ENCODE measurements at places on chromosomes 3 and 15. TPM values are rescaled to one million over a fixed set of nuclear protein-coding genes. Genes with fewer than 3 reads are reported as not detected.

GRCh38 chr15:35087759-35088158 is 2.7 kb upstream of the NANOGP8 start:
- DNase-seq, result no peak

The PLEKHO2 gene
- 7.9 TPM for total RNA-seq

GRCh38 chr3:23653647-23654525 is 151.9 kb upstream of the UBE2E1 start:
- no peak for DNase-seq

GRCh38 chr15:37098468-37099318 is 1.7 kb downstream of the MEIS2 start:
- no peak for DNase-seq

DNA sequence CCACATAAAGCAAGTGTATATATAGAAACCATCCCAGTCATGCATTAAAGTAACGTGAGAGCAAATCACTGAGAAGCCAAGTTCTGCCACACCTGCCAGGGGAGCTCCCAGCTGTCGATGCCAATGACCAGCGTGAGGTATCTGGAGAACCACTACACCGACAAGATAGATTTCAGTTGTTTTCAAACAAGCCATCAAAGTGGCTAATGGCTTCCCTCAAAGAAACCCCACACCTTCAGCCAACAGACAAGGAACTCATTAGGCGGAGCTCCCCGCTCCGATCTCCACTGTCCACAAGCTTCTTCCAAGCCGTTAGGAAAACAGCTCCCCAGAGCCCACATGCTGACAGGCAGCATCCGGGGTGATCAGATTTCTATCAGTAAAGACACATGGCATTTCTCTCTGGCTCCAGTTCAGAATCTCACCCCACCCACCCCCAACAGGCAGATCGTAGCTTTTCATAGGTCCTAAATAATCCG is 54.2 kb upstream of the SPATA12 start:
- peak; percentile 61 for DNase-seq

GRCh38 chr3:21462141-21462540 is 288.9 kb downstream of the ZNF385D start:
- DNase-seq, result no peak

GRCh38 chr3:5389057-5389456 is 201.6 kb downstream of the EDEM1 start:
- peak; percentile 75 for DNase-seq

DNA sequence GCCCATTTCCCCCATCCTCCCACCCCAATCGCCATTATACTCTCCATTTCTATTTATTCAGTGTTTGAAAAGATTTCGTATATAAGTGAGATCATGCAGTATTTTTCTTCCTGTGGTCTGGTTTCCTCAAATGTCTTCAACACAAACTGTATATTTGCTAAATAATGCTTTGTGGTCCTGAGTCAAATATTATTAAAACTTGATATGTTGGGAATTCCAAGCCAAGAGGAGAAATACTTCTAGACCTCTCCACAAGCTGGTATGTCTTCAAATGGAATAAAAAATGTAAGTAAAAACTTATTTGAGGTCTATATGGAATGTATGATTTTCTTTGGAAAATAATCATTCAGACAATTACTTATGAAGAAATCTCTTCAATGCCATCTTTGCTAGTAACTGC is 122.5 kb upstream of the TSC22D2 start:
- no peak for DNase-seq

- no peak for DNase-seq
Observed at GRCh38 chr3:105526360-105527111, 159.8 kb downstream of the ALCAM start.

The KLHL40 gene
- not detected for total RNA-seq

DNA sequence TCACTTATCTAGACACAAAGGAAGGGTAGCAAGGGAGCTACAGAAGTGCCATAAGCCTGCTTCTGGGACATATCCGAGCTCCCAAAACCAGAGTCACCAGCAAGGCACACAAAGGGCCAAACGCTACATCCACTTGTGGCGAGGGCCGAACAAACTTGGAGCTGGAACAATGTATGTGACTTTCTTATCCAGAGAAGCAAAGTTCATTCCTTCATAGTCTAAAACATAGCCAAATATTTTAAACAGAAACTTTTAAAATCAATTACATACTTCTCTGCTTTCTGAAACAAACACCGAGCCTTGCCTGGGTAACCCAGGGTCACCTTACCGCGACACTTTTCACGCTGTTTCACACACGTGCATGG is 15.9 kb downstream of the ZXDC start:
- DNase-seq, result no peak

- DNase-seq, result peak; percentile 51
Observed at GRCh38 chr15:39918688-39919385, 1.2 kb downstream of the GPR176 start.

The GABRR3 gene
- total RNA-seq, result not detected

GRCh38 chr3:105806359-105806758 is 62.5 kb downstream of the CBLB start:
- peak; percentile 23 for DNase-seq

DNA sequence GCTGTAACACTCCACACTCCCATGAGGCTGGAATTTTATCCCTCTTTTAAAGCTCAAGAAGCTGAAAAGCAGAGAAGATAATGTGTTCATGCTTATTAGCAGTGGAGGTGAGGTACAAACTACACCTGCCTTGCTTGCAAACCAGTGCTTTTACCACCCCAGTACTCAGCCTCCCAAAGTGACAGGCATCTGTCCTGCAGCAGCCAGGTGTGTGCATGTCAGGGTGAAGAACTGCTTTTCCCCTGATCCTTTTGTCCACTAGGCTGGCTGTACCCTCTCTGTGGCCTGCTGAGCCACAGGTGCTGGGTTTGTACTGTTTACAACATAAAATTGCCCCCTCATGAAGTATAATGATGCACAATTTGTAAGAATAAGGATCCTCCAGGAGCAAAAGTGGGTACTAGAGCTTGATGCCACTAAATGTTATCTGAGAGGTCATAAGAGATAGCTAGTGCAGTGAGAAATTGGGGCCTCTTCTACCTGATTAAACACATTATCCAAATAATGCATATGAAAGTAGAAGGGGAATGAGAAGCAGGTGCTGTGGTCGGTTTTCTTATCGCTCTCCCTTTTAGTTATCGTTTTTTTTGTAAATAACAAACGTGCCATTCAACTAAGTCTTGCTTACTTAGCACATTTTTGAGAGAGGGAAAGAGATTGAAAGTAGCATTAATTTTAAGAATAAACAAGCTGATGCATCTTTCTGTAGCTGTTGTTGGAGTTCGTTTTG is 39.2 kb upstream of the GADL1 start:
- DNase-seq, result no peak

DNA sequence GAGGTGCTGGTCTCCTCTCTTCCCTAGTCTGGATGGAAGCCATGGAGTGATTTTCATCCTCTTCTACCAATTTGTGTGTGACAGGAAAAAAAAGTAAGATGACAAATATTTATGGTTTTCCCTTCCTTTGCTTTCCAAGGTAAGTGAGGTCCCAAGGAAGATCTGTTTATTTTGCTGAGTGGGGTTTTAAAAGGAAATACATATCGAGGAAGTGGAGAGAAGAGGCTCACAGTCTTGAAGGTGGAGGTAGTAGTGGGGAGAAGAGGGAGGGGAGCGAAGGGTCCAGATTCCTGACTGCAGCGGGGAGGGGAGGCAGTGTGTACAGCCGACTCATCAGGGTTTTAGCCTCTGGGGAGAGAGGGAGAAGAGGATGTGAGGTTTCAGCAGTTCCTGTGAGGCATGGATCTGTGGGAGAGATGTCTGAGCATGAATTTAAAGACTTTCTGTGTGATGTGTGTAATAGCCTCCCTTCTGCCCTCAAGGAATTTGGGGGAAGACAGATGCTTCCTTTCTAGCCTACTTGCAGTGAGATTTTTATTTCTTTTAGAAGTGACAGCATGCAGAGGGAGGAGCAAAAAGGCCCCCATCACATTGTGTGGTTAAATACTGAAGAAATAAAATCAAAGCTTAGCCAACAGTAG is 272.4 kb downstream of the THRB start:
- no peak for DNase-seq

The TRAK1 gene
- 46.8 TPM for total RNA-seq

DNA sequence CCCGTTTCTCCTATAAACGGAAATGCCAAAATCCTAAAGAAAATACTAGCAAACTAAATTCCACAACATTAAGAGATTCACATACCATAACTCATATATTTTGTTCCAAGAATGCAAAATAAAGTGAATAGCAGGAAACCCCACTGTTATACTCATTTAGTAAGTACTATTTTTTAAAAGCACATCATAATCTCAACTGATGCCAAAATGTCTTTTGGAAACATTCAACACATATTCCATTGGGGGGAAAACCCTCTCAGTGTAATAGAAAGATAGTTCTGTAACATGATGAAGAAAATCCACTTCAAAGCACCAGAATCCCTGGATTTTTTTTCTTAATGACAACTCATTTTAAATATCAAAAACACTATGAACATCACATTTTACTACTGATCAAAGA is 93.0 kb upstream of the EIF1B start:
- DNase-seq, result no peak

DNA sequence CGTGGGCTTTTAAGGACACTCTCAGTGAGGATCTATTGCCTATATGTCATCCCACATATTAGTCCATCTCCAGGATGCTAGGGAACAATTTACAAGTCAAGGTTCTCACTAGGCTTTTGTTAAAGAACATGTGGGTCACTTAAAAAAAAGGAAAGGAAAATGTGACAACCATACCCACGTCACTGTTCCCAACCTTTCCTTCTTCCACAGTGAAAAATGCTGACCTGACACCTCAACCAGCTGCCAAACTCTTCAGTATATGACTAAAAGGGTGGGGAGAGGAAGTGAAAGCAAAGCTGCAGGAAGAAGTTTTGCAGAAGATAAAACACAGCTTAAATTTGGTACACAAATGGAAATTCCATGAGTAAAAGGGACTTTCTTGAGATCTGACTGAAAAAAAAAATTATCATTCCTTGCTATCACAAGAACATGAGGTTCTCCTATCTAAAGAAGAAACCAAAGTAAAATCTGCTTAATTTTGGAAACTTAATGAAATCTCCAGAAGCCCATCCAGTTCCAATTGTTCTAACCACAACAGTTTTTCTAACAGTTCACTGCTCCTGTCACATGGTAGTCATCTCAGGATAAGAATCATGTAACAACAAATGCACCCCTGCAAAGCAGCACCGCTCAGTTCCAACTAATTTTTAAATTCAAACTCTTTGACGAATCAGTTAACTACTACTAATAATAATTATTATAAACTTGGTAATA is 117.0 kb upstream of the TSPAN3 start:
- DNase-seq, result no peak

DNA sequence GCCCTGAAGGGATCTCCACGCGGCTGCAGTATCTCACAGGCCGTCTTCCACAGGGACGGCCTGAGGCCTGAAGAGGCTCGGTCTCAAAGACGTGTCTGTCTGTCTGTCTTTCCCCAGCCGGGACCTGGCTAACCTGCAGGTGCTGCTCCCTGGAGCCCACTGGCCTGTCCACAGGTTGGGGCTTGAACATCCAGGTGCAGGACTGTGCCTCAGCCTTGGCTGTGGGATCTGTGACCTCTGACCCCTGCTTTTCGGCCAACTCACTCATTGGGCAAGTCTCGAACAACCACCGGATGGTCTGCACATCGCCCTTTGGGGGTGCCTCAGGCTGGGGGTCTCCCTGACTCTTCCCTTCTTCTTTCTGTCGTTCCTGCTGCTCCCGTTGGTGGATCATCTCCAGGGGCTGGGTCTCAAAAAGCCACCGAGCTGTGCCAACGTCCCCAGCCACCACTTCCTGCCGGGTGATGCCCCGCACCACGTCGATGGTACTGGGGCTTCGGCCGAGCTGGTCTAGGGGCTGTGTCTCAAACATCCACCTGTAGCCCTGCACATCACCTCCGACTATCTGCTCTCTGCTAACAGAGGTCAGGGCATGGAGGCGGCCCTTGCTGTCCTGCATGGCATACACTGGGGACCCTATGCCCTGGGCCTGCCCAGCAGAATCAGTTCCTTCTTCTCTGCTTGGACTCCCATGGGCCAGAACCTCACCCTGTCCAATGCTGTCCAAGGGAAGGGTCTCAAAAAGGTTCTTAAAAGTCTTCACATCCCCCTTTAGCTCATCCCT is 4.8 kb downstream of the XIRP1 start:
- DNase-seq, result no peak

DNA sequence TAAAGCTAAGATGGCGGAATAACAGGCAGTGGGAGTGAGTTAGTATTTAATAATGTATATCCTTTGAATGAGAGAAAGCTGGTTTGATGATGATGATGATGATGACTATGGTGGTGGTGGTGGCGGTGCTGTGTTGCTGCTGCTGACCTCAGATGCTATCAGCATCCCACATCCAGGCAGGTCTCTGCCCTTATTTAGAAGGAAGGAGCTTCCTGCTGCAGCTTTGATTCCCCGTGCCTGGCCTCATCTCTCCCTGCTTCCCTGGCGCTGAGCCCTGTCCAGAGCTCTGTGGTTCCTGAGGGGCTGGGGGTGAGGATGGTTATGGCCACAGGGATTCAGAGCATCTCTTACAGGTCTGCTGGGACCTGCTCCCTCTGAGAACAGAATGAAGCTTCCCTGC is 73.1 kb downstream of the RAB11A start:
- no peak for DNase-seq

DNA sequence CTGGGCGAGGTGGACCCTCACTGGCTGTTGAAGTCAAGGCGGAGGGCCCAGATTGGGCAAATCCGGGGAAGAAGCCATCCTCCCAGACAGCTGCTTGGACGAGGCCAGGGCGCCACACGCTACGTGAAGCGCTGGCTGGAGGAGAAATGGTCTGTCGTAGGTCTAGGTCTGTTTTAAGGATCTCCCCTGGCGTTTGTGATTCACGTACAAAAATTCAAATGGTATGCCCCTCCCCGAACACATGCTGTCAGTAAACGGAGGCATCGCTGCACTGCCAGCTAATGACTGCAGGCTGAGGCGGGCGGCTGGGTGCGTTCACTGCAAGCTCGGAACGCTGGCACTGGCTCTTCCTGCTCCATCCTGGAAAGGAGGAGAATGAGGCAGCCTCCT is 69.9 kb downstream of the EPHB3 start:
- no peak for DNase-seq

- peak; percentile 10 for DNase-seq
Observed at GRCh38 chr3:18559331-18559842, 134.2 kb upstream of the SATB1 start.

DNA sequence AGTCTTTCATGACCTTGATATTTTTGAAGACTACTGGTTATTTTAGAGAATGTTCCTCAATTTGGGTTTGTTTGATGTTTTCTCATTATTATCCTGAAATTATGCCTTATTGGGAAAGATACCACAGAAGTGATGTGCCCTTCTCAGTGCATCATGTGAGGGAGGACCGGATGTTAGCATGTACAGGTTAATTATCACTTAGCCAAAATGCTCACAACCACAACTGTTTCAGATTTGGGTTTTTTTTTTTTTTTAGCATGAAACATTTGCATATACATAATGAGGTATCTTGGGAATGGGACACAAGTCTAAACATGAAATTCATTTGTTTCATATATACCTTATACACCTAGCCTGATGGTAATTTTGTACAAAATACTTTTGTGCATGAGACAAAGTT is 59.8 kb downstream of the PIK3R4 start:
- no peak for DNase-seq

The ERC2 gene
- 0.75 TPM for total RNA-seq

DNA sequence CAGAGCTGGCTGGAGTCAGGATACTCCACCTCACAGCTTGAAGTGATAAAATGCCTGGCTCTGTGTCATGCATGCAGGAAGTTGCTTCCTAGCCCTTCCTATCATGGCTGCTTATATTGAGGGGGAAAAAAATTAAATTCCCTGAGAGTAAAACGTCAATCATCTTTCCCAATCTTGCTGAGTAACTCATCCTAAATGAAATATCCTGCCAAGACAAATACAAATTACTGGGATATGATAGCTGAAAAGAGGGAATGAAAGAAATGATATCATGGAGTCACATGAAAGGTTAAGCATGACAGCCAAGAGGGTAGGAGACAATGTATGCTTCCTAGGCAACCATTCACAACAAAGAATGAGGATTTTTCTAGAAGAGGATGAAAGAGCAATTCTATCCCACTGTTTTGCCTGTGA is 110.6 kb downstream of the ABI3BP start:
- DNase-seq, result no peak

Measured in PC-9 (cell line).